ENCODE measurements at places on chromosomes 7 and 10. TPM values are rescaled to one million over a fixed set of nuclear protein-coding genes. Genes with fewer than 3 reads are reported as not detected.

- H3K27ac ChIP-seq = no peak overlapping the region
- H3K36me3 ChIP-seq = no peaks in the 10 kb centered on the region
- no peak for DNase-seq
- no peaks in the 10 kb centered on the region for H3K4me1 ChIP-seq
These were observed 16.3 kb downstream of the PRKCQ start for GRCh38 chr10:6563731-6564130.

DNA sequence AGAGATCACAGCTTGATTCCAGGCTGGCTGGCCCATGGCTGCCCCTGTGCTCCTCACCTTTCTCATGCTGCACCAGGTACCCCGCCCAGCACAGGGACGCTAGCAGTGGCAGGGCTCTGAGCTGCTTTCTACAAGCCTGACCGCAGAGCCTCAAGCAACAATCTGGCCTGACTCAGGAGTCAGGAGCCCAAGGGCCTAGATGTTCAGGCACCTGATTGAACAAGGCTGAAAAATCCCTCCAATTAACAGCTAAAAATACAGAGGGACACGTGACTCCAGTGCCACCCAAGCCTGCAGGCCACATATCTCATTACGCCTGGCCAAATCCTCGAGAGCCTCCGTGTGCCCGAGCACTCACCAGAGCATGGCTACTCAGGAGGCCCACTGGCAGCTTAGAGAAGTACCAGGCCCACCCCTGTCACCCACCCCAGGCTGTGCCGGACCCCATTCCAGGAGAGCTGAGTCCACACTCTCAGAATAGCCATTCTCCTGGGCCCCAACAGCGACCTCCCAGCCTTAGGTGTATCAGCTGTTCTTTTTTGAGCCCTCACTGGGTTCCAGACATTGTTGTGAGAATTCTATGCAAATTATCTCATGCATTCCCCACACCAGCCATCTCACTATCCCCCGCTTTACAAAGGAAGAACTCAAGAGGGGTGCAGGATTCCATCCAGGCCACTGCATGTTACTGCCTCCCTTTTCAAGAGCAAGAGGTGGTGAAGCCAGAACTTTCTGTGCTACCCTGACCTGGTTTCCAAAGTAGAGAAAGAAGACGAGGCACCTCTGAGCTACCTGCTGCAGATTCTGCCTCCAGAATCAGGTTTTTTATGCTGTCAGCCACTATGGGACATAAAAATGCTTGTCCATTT, 98.3 kb downstream of the COL13A1 start:
- no peak for DNase-seq
- peaks cover 11% of the 10 kb centered on the region for H3K4me1 ChIP-seq
- H3K27ac ChIP-seq = no peak overlapping the region

DNA sequence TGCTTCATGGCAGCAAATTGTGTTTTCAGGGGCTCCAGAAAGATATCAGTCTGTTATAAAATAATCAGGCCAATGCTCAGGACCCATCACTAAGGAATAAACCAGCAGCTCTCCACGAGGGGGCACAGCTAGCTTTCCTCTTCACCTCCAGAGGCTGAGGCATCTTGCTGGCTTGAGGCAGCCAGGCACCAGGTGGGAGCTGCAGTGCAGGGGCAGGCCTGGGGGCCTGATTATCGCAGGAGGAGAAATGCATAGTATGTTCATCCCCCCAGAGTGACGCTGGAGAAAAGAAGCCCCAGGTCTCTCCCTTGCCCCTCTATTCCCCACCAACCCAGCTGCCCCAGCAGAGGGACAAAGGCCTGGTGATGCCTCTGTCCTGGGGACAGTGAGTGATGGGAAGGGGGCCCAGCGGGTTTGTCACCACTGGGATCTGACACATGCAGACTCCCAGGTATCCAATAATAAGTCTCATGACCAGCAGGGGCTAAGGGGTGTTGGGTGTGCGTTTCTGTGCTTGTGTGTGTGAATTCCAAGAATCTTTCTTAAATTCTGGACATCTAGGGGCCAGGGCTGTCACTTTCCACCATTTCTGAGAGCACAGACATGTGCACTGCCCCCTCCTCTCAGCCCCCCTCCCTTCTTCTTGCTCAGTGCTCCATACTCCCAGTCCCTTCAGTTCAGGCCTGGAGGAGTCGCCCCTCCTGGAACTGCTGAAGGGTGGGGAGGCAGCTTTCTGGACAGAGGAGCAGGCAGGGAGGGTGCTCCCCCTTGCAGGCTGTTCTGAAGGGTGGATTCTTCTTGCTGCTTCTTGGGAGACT, 128.1 kb upstream of the FAM20C start:
- peak; percentile 49 for DNase-seq
- H3K4me3 ChIP-seq = no peak overlapping the region
- no peaks in the 10 kb centered on the region for H3K27me3 ChIP-seq
- no peaks in the 10 kb centered on the region for H3K4me1 ChIP-seq

Gene TRIL
- 0.97 TPM for total RNA-seq

DNA sequence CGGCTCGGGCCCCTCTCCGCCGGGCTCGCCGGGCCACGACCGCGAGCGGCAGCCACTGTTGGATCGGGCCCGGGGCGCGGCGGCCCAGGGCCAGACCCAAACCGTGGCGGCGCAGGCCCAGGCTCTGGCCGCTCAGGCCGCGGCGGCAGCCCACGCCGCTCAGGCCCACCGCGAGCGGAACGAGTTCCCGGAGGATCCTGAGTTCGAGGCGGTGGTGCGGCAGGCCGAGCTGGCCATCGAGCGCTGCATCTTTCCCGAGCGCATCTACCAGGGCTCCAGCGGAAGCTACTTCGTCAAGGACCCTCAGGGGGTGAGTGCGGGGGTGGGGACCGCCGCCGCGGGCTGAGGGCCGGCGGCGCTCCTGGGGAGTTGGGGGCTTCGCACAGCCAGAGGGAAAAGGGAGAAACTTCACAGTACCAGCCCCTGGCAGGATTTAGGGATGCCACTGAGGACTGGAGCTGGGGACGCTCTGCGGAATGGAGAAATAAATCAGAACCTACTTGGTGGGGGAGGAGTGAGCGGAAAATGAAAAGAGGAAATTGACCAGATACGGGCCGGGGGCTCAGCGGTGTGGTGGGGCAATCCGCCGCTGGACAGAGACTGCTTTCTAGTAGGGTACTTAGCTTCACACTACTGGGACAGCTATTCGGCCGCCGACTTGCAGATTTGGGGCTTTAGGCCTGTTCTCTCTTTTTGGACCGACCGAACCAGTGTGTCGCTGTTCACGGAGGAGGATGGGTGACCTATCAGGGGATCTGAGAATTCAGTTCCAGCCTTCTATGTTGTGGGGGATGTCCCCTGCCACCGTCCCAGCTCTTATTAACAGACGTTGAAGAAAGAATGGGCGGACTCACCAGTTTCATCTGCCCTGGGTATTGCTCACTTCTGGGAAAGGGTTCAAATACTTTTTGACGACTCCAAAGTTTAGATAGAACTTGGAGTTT, 669 bp downstream of the PI4K2A start:
- peak overlapping the region; percentile 9 for H3K27ac ChIP-seq
- peak; percentile 54 for DNase-seq
- H3K36me3 ChIP-seq = no peaks in the 10 kb centered on the region
- peaks cover 9% of the 10 kb centered on the region for H3K4me1 ChIP-seq

DNA sequence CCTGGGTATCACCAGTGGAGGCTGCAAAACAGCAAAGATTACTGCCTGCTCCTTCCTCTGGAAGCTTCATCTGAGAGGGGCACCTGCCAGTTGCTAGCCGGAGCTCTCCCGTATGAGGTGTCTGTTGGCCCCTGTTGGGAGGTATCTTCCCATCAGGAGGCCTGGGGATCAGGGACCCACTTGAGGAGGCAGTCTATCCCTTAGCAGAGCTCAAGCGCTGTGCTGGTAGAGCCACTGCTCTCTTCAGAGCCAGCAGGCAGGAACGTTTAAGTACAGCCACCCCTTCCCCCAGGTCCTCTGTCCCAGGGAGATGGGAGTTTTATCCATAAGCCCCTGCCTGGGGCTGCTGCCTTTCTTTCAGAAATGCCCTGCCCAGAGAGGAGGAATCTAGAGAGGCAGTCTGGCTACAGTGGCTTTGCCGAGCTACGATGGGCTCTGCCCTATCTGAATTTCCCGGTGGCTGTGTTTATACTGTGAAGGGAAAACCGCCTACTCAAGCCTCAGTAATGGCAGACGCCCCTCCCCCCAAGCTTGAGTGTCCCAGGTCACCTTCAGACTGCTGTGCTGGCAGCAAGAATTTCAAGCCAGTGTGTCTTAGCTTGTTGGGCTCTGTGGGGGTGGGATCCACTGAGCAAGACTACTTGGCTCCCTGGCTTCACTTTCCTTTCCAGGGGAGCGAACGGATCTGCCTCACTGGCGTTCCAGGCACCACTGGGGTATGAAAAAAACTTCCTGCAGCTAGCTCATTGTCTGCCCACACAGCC, 19.6 kb downstream of the SEMA3E start:
- no peaks in the 10 kb centered on the region for H3K36me3 ChIP-seq
- no peak for DNase-seq
- H3K4me1 ChIP-seq = no peaks in the 10 kb centered on the region
- H3K4me3 ChIP-seq = no peak overlapping the region

Gene STEAP1
- total RNA-seq = 42.7 TPM

Gene SYNPO2L
- total RNA-seq = not detected

DNA sequence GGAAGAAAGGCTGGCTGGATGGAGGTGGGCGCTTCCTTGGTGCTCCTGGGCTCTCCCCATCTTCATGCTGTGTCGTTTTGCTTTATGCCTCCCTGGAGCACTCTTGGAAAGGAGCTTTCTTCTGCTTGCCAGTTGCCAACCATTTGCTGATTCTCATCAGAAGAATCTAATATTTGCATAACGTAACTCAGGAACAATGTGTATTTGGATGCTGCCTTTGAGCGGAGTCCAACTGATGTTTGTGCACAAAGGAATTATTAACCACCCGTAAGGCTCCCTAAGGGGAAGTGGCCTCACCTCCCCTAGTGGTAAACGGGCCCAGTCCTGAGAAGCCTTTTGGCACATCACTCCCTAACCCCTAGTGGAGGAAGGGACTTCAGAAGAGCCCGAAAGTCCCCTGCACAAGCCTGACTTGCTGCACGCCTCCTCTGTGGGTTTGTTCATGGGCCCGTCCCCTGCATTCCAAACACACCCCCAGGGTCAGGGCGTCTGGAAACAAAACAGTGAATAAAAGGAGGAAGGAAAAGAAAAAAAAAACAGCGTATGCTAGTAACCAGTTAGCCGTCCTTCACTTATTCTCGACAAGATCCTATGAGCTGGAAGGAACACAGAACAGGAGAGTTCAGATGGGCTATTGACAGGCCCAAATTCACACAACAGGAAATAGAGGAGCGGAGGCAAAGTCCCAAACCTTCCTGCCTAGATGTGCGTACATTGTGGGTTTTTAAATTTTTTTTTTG, 602.2 kb downstream of the LRMDA start:
- H3K4me3 ChIP-seq = no peak overlapping the region
- H3K27ac ChIP-seq = no peak overlapping the region
- no peaks in the 10 kb centered on the region for H3K27me3 ChIP-seq
- peaks cover 12% of the 10 kb centered on the region for H3K4me1 ChIP-seq
- no peaks in the 10 kb centered on the region for H3K36me3 ChIP-seq
- DNase-seq = peak; percentile 53

Gene ZNF777
- total RNA-seq = 11.1 TPM

Gene PNLIPRP2
- not detected for total RNA-seq

- H3K4me1 ChIP-seq = peaks cover 24% of the 10 kb centered on the region
- no peak for DNase-seq
- no peak overlapping the region for H3K4me3 ChIP-seq
- H3K36me3 ChIP-seq = no peaks in the 10 kb centered on the region
These were observed 468.0 kb downstream of the PARD3 start for GRCh38 chr10:34347131-34347530.

Gene CALHM3
- not detected for total RNA-seq

Gene RPEL1
- not detected for total RNA-seq

DNA sequence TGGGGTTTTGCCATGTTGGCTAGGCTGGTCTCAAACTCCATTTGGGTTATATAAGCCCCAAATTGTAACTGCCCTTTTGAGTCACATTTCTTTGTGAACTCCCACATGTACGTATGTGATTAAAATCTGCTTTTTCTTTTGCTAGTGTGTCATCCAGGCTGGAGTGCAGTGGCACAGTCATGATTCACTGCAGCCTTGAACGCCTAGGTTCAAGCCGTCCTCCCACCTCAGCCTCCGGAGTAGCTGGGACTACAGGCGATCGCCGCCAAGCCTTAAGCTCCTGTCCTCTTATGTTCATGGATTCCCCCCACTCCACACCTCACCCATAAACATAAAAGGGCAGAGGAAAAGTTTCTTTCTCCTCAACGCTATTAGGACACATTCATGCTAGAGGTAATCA, 4.4 kb upstream of the SMC3 start:
- H3K27me3 ChIP-seq = peaks cover 2% of the 10 kb centered on the region
- no peak overlapping the region for H3K27ac ChIP-seq
- H3K4me3 ChIP-seq = no peak overlapping the region
- no peak for DNase-seq

GRCh38 chr7:36415144-36415543, 25.5 kb downstream of the ANLN start:
- H3K27me3 ChIP-seq = no peaks in the 10 kb centered on the region
- H3K36me3 ChIP-seq = peaks cover 2% of the 10 kb centered on the region
- H3K4me1 ChIP-seq = no peaks in the 10 kb centered on the region

Gene LIPF
- total RNA-seq = not detected
